ENCODE measurements at places on chromosomes 1 and 21.

DNA sequence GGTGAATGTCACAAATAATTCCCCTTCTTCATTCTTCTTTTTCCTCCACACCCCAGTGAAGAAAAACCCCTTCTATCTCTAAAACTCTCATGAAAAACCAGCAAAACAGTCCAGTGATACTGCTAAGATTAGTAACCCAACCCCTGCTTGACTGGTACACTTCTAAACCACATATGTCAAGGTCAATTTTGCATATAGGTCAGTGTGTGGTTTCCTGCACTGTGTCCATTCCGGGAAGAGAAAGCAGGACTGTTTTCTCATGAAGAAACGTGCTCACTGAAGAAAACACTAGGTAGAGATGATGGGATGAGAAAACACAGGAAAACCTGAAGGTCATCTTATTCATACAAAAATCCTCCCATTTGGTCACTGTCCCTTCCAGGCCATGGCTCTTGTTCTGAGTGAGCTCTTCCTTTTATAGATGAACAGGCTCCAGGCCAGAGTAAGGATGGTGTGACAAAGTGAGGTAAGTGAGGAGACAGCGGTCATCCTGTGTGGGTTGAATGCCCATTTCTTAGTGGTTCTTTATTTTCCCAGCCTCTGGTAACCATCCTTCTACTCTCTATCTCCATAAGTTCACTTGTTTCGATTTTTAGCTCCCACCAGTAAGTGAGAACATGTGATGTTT is 122.7 kb downstream of the FASLG start:
- DNase-seq, result no peak

- no peak for DNase-seq
These were observed 3.4 kb upstream of the LAMC1 start for GRCh38 chr1:183019860-183020259.

DNA sequence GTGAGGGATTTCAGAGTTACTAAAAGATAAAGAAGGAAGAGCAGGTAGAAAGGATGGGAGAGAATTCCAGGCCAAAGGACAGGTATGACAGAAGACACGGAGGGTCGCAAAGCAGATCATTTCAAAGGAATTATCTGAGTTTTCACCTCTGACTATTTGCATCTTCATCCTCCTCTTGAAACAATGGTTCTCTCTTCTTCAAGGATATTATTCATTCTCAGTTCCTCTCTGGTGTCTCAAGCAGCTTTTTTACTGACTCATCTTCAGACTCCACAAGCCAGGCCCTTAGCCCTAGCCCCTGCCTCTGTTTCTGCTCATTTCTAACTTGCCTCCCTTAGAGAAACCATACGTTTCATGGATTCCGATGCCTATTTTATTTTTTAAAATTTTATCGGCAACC is 15.0 kb downstream of the DDX59 start:
- no peak for DNase-seq

DNA sequence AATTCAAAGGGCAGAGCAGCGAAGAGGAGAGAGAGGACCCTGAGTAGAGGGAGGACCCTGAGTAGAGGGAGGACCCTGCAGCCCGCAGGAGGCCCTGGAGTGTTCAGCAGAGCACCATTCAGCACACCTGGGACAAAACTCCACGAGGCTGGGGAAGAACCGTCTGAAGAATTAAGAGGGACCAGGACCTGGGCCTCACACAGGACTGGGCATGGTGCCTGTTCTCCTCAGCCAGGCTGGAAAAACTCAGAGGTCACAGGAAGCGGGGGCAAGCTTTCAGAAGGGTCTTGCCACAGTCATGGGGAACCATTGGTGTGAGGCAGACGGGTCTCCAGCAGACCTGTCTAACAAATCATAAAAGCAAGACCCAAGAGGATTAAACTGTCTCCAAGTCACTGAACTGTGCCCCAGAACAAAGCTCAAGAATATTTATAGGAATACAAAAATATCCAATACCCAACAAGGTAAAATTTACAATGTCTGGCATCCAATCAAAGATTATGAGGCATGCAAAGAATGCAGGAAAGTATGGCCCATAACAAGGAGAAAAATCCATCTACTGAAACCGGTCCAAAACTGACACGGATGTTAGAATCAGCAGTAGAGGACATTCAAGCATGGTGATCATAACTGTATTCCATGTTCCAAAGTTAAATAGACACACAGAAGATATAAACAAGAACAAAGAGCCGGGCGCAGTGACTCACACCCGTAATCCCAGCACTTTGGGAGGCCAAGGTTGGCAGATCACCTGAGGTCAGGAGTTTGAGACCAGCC is 30.6 kb downstream of the MORN1 start:
- no peak for DNase-seq

GRCh38 chr21:32475162-32475812 is 62.8 kb downstream of the EVA1C start:
- no peak for DNase-seq

DNA sequence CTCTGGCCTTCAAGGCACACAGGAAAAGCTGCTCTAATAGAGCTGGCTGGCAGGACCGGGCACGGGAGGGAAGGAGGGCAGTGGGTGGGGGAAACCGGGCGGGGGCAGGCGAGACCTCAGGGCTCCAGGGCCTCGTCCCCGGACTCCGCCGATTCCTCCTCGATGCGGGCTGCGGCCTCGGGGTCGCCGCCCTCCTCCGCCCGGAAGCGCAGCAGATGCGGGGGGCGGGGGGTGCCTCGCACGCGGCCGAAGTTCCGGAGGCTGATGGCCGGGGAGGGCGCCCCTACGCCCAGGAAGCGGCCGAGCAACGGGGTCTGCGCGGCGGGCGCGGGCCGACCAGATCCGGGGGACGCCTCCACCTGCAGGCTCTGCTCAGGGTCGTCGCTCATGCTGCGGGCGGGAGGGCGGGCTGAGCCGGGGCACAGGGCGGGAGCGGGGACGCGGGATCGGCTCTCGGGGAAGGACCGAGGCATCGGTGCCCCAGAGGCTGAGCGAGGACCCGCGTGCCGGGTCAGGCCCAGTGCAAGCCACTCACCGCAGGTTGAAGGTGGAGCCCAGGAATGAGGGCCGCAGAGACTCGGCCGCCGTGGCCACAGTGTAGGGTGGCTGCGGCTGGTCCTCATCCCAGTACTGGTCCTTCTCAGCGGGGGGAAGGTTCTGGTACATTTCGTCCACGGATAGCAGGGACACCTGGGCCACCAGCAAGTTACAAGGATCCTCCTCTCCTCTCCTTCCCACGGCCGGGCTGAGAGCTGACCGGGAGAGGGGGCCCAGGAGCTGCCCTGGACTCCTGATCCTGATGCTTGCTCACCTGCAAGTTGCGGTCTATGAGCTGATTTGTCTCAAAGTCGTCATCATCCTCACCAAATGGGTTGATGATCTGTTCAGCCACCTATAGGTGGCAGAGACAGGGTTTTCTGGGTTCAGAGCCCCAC is 3.6 kb downstream of the BEST4 start:
- DNase-seq, result no peak
